ENCODE measurements at places on chromosomes 5 and 9.

- no peak for DNase-seq
These were observed 40.0 kb downstream of the PRR16 start for GRCh38 chr5:120504057-120504456.

- no peak for DNase-seq
These were observed 69.7 kb downstream of the TMEM174 start for GRCh38 chr5:73242735-73243134.

DNA sequence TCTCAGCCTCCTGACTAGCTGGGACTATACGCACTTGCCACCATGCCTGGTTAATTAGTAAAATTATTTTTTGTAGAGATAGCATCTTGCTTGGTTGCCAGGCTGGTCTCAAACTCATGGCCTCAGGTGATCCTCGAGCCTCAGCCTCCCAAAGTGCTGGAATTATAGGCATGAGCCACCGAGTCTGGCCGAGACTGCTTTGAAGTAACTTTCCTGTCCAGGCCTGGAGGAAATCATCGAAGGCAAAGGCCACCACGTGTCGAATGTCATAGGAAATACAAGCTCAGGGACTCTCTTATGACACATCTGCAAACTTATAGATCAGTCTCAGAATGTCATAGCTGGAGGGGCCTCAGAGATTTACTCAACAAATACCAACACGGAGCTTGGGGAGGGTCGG lies 25.1 kb downstream of the RAPGEF1 start:
- DNase-seq: no peak

DNA sequence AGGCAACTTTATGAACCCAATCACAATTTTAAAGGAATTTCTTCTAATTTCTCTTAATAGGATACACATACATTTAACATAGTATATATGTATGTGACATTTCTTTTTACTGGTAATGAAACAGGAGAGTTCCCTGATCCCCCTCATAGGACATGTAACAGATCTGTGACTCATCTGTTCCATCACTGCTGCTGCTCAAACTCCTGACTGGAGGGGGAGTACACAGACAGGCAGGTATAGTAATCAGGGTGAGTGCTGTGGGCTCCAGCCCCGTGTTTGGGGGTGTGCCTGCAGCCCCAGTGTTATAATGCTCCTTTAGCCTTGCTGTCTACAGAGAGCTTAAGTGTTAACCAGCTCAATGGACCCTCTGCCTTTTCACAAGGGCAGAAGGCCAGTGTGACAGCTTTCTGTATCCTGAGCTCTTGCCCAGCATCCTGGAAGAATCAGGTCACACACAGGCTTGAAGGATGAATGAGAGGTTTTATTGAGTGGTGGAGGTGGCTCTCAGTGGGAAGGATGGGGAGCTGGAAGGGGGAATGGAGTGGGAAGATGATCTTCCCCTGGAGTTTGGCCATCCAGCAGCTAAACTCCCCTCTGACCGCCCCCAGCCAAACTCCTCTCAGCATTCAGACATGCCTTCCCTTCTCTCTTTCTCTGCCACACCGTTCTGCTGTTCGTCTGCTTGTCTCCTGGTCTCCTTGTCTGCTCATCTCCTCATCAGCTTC lies 161.3 kb downstream of the ZNF608 start:
- no peak for DNase-seq

GRCh38 chr5:167845952-167846351 lies 445.5 kb upstream of the WWC1 start:
- DNase-seq: no peak

GRCh38 chr9:75372499-75373268 lies 284.4 kb downstream of the OSTF1 start:
- no peak for DNase-seq

DNA sequence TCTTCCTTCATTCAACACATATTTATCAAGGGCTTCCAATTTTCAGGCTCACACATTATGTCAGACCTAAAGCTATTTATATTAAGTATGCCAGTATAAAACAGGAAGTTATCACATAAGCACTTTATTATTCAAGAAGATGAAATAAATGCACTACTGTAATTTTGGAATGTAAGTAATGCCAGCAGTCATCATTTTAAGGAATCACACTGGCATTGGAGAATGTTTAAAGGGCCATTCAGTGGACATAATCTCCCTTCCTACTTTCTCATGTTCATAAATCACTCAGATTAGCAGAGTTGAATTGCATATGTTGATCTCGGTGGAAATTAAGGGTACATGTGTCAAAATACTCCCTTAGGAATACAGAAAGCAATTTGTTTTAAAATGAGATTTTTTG lies 164.4 kb downstream of the GIN1 start:
- DNase-seq: no peak

- no peak for DNase-seq
These were observed 317.9 kb upstream of the ITGA1 start for GRCh38 chr5:52469835-52470234.

DNA sequence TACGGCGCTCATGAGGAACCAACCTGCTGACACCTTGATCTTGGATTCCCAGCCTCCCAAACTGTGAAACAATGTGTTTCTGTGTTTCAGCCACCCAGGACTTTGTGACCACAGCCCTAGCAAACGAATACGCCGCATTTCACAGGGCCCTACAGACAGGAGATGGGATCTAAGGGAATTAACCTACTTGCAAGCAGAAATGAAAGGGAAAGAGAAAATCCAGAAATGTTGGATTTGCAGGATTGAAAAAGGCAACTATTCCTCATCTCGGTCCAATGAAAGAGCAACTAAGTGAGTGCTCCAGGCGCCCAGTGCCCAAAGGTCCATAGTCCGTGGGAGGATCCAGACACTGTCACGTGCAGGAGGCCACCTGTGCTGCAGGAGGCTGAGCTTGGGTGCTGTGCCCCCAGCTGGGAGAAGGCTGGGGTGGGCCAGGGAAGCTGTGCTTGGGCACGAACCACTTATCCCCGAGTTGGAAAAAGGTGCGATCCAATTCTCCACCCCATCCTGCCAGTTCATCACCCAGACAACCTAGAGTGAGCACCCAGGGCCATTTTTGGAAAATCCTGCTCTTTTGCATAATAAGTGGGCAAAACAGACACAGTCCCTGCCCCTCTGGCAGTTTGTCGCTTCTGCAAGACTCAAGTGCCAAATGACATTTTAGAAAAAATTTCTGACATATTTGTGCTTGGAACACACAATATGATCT lies 177.9 kb downstream of the C9orf50 start:
- DNase-seq: no peak

DNA sequence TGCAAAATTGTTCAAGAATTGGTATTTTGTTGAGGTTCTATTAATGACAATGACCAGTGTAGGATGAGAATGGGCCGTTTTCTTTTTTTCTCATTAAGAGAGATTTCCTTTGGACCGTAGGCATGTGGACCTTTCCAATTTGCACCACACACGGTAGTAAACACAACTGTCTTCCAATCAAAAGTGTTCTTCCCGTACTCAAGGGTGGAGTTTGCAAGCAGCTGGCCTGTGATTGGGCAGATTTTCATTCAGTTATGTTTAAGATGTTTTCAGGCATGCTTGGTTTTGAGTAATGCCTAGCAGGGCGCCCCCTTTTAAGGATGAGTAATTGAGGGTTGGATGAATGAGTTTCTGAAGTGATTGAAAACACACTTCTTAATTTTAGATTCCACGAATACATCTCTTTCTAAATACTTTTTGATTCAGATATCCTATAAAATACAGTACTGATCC lies 2.5 kb downstream of the KDM3B start:
- DNase-seq: no peak

DNA sequence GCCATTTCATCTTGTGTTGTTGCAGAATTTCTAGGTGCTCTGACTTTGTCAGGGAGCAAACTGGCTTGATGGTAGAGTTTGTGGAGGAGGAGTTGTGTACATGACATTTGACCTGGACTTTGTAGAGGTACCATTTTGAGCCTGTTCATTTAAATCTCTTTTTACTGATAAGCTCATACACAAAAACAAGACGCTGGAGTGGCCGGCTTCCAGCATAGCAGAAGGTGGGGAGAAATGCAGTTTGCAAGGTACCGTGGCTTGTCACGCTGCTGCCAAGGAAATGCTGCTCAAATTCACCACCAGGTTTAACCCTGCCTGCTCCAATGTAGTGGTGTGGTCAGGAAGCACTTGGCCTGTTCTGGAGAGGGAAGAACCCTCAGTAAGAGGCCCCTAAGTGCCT lies 18.9 kb upstream of the IQGAP2 start:
- DNase-seq: no peak

- no peak for DNase-seq
These were observed 288.0 kb downstream of the KCNN2 start for GRCh38 chr5:114649878-114650277.

DNA sequence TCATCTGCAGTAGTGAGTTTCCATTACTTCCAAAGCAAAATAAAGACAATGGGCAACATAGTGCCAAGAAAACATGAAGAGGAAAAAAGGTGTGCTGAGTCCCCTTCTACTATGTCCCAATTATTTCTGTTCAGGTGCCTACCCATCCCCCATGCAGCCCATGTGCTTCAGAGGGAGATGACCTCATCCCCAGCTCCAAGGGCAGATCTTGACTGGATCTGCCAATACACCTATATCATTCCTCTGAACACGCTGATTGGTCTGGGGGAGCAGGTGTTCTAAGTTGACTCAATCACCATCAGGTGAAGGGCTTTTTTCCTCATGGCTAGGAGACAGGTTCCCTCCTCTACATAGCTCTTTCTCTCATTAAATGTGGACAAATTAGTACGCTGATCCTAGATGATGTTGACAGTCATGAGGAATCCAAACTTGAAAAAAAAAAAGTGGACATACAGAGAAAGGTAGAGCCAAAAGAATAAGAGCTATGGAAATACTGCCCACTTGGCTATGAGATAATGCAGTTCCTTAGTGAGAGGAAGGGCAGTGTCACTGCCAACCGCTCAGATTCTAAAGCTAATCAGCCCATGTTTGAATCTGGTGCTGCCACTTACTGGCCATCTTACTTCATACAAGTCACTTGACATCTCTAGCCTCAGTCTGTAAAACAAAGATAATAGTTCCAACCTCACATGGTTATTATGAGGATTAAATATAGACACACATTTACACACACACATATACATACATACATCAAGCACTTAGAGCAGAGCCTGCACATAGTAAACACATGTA lies 23.1 kb downstream of the PRELID2 start:
- DNase-seq: no peak

DNA sequence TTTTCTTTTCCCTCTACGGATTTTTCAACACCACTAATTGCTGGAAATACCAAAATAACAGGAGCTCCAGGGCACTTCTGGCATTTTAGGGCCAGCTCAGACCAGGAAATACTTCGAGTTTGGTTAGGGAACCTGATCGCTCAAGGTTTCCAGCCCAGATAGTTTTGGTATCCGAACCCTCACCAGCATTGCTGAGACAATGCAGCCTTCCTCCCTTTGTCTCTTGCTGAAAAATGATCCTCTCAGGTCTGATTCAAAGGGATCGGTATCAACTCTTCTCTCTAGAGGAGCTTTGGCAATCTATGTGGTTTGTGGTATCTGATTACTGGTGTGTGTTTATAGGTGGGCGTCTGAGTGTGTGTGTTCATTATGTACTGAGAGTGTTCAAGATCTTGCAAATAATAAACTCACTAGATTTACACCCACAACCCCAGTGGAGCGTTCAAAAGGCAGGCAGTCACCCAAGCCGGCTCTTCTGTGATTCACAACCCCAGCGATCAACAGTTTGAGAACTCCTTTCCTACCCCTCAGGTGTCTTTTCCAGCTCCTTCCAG lies 122.8 kb upstream of the EGFLAM start:
- DNase-seq: no peak

DNA sequence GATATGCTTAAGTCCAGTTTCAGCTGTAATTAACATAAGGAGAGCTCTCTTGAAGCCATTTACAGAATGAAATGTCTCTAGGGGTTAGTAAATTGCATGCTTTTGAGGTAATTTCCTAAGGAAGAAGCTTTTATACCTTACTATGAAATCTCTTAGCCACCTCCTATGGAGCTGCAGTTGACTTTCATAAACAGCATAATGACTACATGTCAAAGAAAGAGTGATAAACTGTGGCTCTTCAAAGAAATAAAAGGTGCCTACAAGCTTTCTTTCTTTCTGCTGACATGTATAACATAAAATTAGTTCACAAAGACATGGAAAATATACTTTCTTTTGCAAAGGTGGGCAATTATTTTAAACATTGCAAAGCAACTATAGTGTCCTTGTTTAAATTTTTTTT lies 90.8 kb downstream of the TMEM167A start:
- DNase-seq: no peak

- DNase-seq: no peak
These were observed 497.3 kb upstream of the WWC1 start for GRCh38 chr5:167794121-167794520.

DNA sequence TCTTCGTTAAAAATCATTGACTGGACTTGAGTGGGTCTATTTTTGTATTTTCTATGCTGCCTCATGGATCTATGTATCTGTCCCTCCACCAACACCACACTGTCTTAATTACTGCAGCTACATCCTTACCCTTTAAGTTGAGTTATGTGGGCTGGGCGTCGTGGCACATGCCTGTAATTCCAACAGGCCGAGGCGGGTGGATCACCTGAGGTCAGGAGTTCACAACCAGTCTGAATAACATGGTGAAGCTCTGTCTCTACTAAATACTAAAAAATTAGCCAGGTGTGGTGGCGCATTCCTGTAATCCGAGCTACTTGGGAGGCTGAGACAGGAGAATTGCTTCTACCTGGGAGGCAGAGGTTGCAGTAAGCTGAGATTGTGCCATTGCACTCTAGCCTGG lies 48.2 kb downstream of the XRCC4 start:
- no peak for DNase-seq

- DNase-seq: no peak
These were observed 107.5 kb downstream of the KCNN2 start for GRCh38 chr5:114469372-114469771.

DNA sequence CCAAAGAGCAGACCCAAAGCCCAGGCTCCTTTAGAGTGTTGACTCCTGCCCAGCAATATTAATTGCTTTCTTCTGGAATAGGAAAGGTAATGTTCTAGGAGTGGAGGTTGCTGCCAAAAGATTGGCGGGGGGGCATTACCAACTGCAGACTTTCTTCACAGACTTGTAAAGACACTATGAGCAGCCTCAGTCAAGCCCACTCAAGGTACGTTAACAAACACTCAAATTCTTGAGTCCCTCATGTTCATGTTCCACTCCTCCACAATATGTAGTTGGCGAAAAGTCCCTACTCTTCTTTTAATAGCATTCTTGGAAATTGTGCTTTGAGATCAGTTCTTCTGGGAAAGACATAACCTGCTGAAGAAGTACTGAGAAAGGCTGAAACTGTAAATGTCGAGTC lies 409.2 kb upstream of the KIF2A start:
- no peak for DNase-seq

DNA sequence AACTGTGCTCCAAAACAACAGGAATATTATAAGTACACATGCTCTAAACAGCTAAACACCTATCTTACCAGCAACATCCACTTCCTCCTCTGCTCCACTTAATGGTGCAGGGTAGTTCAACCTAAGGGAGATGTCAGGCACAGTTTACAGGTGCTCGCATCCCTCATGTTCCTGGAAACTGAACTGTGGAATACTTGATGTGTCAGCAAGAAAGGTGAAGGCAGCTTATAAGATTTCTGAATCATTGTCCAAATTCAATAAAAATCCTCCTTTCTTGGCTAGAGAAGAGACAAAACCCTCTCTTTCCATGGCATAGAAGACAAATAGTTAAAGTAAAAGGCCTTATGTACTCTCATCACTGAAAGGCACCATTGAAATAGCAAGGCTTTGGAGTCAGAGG lies 272.2 kb downstream of the FBXL7 start:
- DNase-seq: no peak

- no peak for DNase-seq
These were observed 91.9 kb downstream of the JAKMIP2 start for GRCh38 chr5:147690595-147690994.

Measured in activated CD4-positive, alpha-beta T cell treated with anti-CD3 and anti-CD28 coated beads for 1 hour (primary cell).